ENCODE measurements at places on chromosomes 11 and 22. TPM values are rescaled to one million over a fixed set of nuclear protein-coding genes. Genes with fewer than 3 reads are reported as not detected.
A peak's percentile ranks its signal among the peaks of the same experiment; 100 is the strongest.

The SPTBN2 gene
- 74.9 TPM for total RNA-seq

GRCh38 chr11:124276081-124276480 lies 19.9 kb downstream of the OR8G5 start:
- DNase-seq = peak; percentile 43

GRCh38 chr11:106493751-106494150 lies 416.3 kb downstream of the AASDHPPT start:
- peak; percentile 89 for DNase-seq

GRCh38 chr22:38831166-38831945 lies 12.5 kb downstream of the NPTXR start:
- DNase-seq = no peak

- DNase-seq = no peak
Measured at GRCh38 chr11:5247472-5248192, 2.0 kb downstream of the HBG1 start.
